ENCODE measurements at places on chromosomes 6 and 20. TPM values are rescaled to one million over a fixed set of nuclear protein-coding genes. Genes with fewer than 3 reads are reported as not detected.

DNA sequence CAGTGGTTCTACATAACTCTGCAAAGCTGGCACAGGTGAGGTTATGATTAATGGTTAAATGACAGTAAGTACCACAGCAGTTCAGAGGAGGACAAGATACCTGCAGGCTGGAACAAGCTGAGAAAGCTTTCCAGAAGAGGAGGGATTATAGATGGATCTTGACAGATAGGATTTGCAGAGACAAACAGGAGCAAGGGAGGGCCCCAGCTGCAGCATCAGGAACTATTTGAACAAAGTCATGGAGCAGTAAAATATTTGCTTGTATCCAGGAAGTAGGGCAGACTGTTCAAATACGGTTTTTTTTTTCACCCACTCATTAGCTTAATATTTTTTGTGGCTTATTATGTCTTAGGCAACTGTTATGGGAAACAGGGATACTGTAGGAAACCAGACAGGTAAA lies 144.4 kb upstream of the MAN1A1 start:
- no peak for DNase-seq

DNA sequence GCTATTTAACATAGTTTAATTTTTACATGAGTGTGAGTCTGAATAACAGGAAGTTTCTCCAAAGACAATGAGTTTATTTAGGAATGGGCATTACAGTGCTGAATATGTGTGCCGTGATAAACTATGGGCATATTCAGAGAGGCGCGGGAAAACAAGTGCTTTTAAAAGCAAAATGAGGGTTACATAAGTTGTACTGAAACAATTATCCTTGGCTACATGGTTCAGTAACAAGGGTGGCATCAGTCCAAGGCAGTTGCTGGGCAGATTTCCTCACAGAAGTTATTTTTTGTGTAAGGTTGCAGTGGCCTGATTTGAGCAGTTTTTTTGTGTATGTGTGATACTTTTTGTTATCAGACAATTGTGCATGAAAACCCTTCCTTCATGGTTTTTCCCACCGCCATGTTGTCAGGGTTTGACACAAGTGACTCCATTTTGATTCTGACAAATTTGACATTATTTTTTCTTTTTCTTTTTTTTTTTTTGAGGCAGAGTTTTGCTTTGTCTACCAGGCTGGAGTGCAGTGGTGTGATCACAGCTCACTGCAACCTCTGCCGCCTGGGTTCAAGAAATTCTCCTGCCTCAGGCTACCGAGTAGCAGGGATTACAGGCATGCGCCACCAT lies 22.3 kb upstream of the PXDC1 start:
- no peak for DNase-seq

GRCh38 chr6:85004361-85004995 lies 240.1 kb upstream of the TBX18 start:
- no peak for DNase-seq

GRCh38 chr6:26329763-26330511 lies 35.1 kb upstream of the BTN3A2 start:
- DNase-seq, result no peak

- no peak for DNase-seq
Measured at GRCh38 chr6:120700001-120700400, 634.3 kb downstream of the TBC1D32 start.

GRCh38 chr6:56595490-56596122 lies 47.1 kb downstream of the DST start:
- DNase-seq, result peak; percentile 52

GRCh38 chr20:38211200-38212097 lies 46.4 kb upstream of the TGM2 start:
- no peak for DNase-seq

GRCh38 chr6:34486106-34486740 lies 20.3 kb downstream of the PACSIN1 start:
- DNase-seq, result no peak

DNA sequence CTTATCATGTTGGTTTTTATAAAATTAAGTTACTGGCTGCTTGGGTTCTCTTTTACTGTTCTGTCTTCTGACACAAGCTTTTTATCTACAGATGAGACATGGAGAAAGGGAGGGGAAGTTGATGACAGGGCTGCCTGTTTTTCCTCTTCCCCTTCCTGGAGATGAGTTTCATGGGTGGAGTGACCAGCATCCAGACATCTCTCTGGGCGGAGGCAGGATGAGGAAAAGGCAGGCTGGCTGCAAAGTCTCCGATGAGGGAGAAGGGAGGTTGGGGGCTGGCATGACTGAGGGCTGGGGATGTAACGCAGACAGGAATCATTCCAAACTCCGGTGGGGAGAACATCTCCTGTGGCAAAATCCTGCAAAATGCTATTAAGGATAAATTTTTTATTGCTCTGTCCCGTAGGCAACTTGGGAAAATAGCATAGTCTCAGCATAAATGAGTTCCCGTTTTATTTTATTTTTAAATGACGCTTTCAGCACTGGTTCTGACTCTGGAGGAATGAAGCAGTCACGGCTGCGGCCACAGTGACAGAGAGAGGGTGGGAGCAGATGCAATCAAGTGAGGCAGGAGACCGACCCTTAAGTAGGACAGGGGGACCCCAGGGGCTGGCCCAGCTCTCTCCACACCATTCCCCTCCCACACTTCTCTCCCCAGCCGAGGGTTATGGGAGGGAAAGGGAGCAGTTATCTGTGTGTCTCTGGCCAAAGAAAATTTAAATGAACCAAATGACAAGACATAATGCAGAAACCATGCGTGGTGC lies 108.8 kb upstream of the PMEPA1 start:
- no peak for DNase-seq

GRCh38 chr20:44792796-44793195 lies 17.6 kb downstream of the RIMS4 start:
- DNase-seq, result no peak

DNA sequence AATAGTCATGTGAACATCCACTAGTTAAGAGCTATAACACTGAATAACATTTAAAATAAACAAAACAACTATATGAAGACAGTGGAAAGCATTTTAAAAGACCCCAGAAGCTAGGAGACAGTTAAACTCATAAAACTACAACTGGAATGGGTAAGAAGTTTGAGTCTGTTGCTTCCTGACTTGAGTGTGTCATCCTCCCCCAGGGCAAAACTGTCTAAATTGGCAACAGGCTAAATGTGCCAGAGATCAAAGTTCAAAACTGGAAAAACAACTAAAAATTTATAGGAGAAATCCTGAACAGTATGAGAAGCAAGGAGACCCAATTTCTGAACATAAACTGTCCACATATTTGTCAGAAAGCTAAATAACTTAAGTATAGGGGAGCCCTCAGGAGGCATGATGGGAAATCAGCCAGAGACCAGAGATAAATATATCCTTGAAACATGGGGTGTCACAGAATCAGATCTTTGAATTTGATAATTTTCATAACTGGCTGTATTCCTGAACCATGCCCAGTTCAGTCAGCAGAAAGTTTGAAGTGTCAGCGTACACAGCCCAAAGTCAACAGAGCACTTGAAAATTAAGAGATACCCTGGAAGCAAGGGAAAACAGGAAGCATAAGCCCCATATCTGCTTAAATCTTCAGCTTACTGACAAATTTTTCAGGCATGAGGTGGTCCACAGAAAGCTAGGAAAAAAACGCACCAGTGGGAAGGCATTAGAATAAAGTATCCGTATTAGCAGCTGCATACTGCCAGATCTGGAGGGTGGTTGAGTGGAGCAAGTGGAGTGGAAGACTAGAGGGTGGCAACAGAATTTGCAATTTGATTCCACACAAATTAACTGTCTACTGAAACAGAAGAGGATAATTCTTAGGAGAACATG lies 516.1 kb upstream of the MAN1A1 start:
- no peak for DNase-seq

- no peak for DNase-seq
Measured at GRCh38 chr20:63518946-63519667, 1.5 kb upstream of the PPDPF start.

GRCh38 chr20:63889241-63890200 lies 5.4 kb upstream of the DNAJC5 start:
- DNase-seq, result no peak

DNA sequence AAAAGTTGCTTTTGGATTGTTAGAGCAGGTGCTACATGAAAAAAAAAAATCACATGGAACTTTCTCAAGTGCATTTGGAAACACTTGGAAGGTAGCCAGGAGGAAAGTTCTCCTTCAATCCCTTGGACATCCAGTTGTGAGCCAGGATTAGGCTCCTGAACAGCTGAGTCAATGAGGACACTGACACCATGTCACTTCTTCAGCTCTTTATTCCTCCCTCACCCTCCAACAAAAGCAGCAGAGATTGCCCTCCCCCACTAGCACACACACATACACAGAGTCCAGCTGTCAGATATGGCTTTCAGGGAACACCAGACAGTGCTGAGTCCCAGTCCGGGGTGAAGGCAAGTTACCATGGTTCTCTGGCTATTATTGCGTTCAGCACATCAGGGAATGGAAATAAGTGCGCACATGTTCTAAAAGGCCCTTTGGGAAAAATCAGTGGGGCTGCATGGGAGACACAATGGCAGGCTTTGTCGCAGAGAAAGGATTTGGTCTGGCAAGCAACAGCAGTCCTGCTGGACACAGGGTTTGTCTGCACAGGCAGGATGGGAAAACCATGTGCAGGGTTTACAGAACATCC lies 124.7 kb upstream of the MARCKS start:
- DNase-seq, result peak; percentile 28

GRCh38 chr6:81636930-81637568 lies 115.4 kb downstream of the TENT5A start:
- no peak for DNase-seq

GRCh38 chr6:119240257-119241110 lies 109.1 kb downstream of the MAN1A1 start:
- DNase-seq, result peak; percentile 9

- no peak for DNase-seq
Measured at GRCh38 chr20:31954500-31954899, 2.7 kb upstream of the PDRG1 start.

- DNase-seq, result peak; percentile 43
Measured at GRCh38 chr20:61940976-61941720, 124.5 kb downstream of the TAF4 start.

GRCh38 chr20:32527447-32528055 lies 57.6 kb downstream of the NOL4L start:
- no peak for DNase-seq

DNA sequence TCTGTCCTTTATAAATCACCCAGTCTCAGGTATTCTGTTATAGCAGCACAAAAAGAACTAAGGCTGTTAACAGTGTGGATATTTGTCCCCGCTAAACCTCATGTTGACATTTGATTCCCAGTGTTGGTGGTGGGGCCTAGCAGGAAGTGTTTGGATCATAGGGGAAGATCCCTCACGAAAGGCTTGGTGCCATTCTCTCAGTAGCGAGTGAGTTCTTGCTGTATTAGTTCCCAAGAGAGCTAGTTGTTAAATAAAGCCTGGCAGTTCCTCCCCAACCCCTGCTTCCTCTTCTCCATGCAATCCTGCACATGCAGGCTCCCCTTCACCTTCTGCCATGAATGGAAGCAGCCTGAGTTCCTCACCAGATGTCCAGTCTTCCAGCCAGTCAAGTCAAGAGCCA lies 29.8 kb upstream of the ERVFRD-1 start:
- DNase-seq, result no peak

DNA sequence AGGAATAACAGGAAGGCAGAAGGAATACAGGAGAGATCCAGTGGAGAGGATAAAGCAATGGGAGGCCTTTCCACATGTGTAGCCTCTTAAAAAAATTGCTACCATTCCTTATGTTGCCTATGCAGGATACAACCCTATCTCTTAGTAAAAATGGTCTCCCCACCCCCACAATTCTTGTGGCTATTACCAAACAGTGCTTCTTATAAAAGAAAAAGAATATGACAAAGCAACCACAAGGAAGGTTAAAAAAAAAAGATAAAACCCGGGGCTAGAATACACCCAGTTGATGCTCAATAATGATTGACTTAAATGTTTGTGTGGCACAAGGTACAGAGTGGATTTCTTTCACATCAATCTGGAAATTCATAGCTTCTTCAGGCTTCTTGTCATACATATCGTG lies 250.9 kb downstream of the HIVEP2 start:
- DNase-seq, result no peak

- DNase-seq, result no peak
Measured at GRCh38 chr20:15039088-15039752, 701.8 kb upstream of the FLRT3 start.

DNA sequence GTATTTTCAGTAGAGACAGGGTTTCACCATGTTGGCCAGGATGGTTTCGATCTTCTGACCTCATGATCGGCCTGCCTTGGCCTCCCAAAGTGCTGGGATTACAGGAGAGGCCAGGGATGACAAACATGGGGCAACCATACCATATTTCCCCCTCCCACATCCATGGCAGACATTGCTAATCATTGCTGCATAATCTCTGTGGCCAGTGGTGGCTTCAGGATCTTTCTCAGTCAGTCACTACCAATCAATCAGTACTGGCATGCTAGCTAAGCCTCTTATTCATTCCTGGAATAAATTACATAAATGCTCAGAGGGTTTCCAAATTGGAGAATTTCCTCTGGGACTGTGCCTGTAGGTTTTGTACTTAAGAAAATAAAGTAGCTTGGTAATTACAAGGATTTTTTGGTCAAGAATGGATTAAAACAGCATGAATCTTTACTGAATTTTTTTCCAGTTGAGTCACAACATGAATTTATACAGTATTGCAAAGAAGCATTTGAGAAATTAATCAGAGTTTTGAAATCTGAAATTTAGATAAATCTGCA lies 138.1 kb downstream of the FNDC1 start:
- DNase-seq, result no peak

KHDRBS2 gene
- 7.7 TPM for total RNA-seq

LAMA2 gene
- total RNA-seq, result 3.6 TPM

RIPOR3 gene
- total RNA-seq, result 4.5 TPM

MATN4 gene
- total RNA-seq, result 4.0 TPM

NANP gene
- 6.2 TPM for total RNA-seq

VWA7 gene
- total RNA-seq, result 1.5 TPM

UBE2J1 gene
- 13.4 TPM for total RNA-seq

ESF1 gene
- total RNA-seq, result 31.1 TPM

TCF21 gene
- not detected for total RNA-seq

CNKSR3 gene
- 6.2 TPM for total RNA-seq

ANKRD6 gene
- total RNA-seq, result 12.8 TPM

CST3 gene
- total RNA-seq, result 53.2 TPM

OR10C1 gene
- total RNA-seq, result not detected

CRISP3 gene
- total RNA-seq, result not detected

TCP1 gene
- 348 TPM for total RNA-seq

HCK gene
- 0.82 TPM for total RNA-seq

RIMS1 gene
- 2.3 TPM for total RNA-seq

TMEM244 gene
- not detected for total RNA-seq

OPN5 gene
- total RNA-seq, result not detected

SLC32A1 gene
- total RNA-seq, result 0.33 TPM

Measured in H1 (cell line).